ENCODE measurements at places on chromosomes 6 and 20. TPM values are rescaled to one million over a fixed set of nuclear protein-coding genes. Genes with fewer than 3 reads are reported as not detected.

Gene OR2H1
- not detected for total RNA-seq

Gene PIGT
- 23.8 TPM for total RNA-seq

Gene ZNF334
- 1.3 TPM for total RNA-seq

Gene CFB
- 15.0 TPM for total RNA-seq

Gene DDO
- total RNA-seq = 1.7 TPM

Gene CGA
- not detected for total RNA-seq

Gene C6orf52
- 0.38 TPM for total RNA-seq
